ENCODE measurements at places on chromosomes 5 and 9.

- DNase-seq, result peak; percentile 94
Observed at GRCh38 chr5:95822043-95822541, 434 bp downstream of the GLRX start.

GRCh38 chr5:77924081-77924480 lies 147.9 kb upstream of the TBCA start:
- no peak for DNase-seq

DNA sequence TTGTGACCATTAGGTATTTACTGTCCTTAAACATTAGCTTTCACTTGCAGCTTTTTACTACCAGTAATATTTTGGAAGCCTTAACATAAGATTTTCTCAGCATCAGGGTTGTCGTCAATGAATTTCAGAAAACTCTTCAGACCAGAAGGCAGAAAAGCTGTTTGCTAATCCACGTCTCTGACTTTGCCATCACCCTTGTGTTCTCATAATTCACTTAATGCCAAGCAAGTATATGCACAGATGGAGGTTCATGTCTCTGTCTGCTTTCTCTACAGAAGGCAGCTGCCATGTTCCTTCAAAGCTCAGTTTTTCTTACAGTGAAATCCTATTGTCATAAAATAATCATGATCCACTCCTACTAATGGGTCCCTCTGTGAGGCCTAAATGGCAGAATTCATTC lies 37.7 kb upstream of the LRRC19 start:
- no peak for DNase-seq

GRCh38 chr9:37004424-37004935 lies 29.6 kb downstream of the PAX5 start:
- no peak for DNase-seq

GRCh38 chr5:74638544-74638969 lies 2.0 kb downstream of the ENC1 start:
- no peak for DNase-seq

GRCh38 chr5:2913281-2913680 lies 161.8 kb upstream of the IRX2 start:
- DNase-seq, result no peak

- DNase-seq, result peak; percentile 42
Observed at GRCh38 chr5:66958201-66958979, 238.2 kb downstream of the CD180 start.

- DNase-seq, result peak; percentile 41
Observed at GRCh38 chr5:174793684-174794328, 69.4 kb downstream of the MSX2 start.

DNA sequence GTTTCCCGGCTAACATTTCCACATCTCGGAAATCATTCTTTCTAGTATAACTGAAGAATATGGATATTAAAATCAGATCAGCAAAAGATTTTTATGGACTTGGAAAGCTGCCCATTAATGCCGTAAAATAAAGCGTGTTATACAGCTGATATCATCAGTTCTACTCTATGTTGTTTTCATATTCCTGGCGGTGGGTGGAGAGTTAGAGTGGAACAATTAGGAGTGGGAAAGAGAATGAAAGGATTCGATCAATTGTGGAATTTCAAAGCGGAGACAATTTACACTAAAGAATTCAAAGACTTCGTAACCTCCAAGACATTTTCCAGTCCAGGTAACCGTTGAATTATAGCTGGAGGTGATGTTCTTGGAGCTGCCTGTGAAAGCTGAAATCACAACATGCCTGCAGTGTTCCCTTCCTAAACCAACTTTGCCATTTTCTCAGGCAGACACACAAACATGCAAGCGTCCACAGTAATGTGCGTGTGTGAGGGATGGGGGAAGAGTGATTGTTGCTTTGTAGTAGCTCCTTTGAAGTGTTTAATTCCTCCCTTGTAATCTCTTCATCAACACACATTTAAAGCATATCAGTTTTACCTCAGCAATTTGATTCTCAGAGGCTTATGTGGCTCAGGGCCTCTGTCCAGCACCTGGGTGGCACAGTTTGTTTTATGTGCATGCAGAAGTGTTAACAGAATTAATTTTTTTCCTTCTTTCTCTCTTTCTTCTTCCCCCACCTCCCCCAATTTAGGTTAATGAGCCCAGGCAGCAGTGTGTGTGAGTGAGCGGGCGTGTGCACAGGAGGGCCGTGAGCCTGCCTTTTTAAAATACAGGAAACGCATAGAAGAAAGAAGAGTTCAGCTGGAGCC lies 544.1 kb downstream of the RAB3C start:
- DNase-seq, result no peak

DNA sequence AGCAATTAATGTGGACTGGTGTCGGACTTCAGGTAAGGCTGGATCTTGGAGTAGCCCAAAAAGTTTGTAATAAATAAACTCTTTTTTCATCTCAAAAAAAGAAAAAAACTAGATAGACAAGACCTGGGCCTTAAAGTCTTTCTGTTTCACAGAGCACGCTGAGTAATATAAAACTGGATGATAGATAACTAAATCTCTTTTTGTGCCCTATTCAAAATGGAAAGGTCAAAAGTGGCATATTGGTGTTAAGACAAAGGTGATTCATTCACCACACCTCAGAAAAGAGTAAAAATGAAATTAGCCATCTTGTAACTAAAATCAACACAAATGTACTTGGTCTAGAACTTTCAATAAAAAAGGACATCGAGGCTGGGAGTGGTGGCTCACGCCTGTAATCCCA lies 30.3 kb upstream of the RFK start:
- no peak for DNase-seq

GRCh38 chr9:117187498-117187897 lies 227.4 kb downstream of the ASTN2 start:
- no peak for DNase-seq

DNA sequence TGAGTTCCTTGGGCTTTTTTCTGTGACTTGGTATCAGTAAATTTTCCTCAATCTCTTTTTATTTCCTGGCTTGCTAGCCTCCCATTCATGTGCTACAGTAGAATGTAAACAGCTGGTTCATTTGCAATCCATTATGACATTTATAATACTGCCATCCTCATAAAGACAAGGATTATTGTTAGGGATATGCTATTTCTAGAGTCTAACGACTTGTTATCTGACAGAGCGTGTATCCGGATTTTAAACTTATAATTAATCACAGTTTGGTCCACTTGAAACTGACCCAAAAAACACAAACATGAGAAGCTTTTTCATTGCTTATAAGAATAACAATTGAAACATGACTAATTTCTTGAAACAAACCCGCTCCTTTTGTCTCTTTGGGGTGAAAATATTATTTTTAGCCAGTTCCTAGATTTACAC lies 585.8 kb downstream of the TLE4 start:
- peak; percentile 18 for DNase-seq

DNA sequence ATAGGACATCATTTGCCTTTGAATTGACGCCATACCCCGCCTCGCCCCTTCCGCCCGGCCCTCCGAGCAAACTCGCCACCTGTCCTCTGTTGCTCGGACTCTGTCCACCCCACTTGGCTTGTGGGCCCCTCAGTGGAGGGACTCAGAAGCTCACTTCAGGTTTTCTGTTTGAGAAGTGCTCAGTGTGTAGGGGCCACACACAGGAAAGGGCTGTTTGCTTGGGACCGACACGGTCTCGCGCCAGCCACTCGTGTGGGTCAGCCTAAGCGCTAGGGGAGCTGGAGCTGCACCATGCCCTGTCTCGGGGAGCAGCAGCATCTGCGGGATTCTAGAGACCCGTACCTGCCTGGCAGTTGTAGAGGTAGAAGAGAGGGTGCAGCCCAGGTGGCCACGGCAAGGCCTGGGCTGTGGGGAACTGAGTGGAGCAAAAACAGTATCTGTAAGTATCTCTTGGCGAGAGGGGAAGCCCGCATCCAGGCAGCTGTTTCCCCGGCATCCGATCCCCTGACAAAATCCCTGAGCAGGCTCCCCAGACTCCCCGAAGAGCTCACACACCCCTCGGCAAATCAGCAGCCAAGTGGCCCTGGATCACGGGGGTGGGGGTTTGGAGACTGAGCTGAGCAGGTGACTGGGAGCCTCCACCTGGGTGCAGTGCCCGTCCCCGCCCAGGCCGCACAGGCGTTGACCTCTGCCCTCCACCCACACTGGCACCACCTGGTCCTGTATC lies 52.2 kb downstream of the COL5A1 start:
- DNase-seq, result no peak

GRCh38 chr9:111945216-111945615 lies 48.6 kb downstream of the UGCG start:
- no peak for DNase-seq

DNA sequence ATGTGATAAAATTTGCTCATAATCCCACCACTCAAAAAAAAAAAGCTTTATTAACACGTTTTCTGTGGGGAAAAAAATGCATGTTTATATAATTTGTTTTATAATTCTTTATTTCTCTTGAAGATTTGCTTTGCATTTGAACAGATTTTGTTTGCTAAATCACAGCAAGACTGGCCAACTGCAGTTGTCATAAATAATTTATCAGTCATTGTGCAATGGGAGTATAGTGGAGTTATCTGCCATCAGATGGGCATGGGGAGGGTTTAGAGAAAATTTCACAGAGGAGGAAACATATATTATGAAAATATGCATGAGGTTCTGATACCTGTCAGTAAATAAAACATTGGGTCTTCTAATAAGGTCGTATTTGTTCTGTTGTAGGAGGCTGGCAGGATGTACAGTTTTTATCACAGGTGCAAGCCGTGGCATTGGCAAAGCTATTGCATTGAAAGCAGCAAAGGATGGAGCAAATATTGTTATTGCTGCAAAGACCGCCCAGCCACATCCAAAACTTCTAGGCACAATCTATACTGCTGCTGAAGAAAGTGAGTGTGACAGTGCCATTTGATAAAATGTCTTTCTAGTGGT lies 23.8 kb downstream of the HSDL2 start:
- no peak for DNase-seq

- DNase-seq, result no peak
Observed at GRCh38 chr5:146633323-146633764, 117.4 kb upstream of the GPR151 start.

- DNase-seq, result no peak
Observed at GRCh38 chr5:13731121-13731628, 213.3 kb downstream of the DNAH5 start.

GRCh38 chr5:56985936-56986625 lies 34.2 kb upstream of the MIER3 start:
- DNase-seq, result no peak

DNA sequence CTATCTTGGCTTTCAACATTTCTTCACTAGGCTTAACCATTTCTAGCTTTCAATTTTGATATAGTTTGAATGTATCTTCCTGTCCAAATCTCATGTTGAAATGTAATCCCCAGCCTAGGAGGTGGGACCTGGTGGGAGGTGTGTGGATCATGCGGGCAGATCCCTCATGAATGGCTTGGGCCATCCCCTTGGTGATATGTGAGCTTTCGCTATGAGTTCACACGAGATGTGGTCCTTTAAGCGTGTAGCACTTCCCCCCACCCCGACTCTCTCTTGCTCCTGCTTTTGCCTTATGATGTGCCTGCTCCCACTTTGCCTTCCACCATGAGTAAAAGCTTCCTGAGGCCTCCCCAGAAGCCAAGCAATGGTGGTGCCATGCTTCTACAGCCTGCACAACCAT lies 40.6 kb downstream of the PHAX start:
- no peak for DNase-seq

Measured in kidney capillary endothelial cell (primary cell).